NCI-H1417 treated with DMSO at 0.1 percent for 48 hours (cell line): ENCODE measurements at places on chromosomes 13 and 19.

DNA sequence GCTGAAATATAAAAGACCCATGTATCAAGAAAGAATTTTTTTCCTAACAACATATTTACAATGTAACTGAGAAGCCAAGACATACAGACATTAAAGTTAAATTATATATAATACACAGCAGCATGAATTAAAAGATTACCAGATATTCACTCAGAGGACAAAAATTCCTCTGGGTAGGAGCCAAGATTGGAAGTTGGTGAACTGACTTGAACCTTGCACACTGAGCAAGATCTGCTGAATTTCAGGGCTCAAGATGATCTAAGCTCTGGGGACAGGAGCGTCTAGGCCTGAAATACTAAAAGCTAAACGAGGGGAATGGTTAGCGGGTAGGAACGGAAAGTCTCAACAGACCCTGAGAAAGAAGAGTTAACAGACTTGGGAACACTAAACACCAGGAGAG lies 8.5 kb downstream of the FOXO1 start:
- no peak for DNase-seq

GRCh38 chr19:40601134-40601974 lies at the start of gene LTBP4:
LTBP4 (plus strand) TSS chr19:40601369; CDS start chr19:40601388, 19 bp downstream.
- DNase-seq = no peak

DNA sequence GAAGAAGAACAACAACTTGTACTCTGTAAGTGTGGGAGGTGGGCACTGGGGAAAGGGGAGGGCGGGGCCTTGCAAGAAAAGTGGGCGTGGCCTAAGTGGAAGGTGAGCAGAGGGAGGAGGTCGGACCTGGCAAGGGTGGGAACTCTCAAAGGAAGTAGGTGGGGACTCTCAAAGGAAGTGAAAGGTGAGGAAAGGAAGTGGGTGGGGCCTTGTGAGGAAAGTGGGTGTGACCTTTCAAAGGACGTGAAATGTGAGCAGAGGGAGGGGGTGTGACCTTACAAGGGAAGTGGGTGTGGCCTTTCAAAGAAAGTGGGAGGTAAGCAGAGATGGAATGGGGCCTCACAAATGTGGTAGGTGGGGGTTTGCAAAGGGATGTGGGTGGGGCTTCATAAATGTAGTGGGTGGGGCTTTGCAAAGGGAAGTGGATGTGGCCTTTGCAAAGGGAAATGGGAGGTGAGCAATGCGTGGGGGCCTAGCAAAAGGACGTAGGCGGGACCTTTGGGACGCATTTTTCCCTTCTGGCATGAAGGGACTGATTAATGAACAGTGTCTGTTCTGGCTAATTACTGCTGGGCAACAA lies 25.9 kb downstream of the ACSBG2 start:
- DNase-seq = no peak

DNA sequence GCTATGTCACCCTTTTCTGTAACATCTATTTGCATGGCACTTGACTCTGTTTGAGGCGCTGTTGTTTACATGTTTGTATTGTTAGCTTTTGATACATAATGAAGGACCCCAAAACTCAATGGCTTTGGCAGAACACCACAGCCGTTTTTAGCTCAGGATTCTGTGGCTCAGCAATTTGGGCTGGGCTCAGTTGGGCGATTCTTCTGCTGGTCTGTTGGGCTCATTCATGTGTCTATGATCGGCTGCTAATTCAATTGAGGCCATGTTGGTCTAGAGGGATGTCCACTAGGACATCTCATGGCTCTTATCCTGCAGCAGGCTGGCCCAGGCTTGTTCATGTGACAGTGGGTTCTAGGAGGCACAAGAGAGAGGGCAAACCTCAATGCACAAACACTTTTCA lies 33.9 kb downstream of the VSTM2B start:
- no peak for DNase-seq

DNA sequence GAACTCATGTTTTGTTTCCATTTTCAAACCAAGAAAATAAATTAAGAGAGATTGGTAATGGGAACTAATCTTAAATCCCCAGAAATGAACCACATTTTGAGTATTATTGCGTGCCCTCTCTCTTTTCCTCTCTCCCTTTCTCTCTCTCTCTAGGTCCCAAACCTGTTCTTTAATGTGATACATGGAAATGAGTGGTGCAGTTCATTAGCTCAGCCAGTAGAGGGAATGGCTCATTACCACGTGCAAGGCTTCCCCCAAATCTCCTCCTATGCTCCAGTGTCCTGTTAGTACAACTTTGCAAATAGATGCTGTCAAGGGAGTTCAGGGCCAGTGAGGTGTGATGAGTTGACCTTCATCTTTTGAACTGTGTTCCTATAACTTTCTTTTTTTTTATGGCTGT lies 178.4 kb downstream of the FGF9 start:
- DNase-seq = no peak
